Naive thymus-derived CD8-positive, alpha-beta T cell (primary cell): ENCODE measurements at places on chromosomes 2 and 18.

GRCh38 chr2:205323929-205324328 is 358.4 kb upstream of the NRP2 start:
- no peak overlapping the region for H3K27ac ChIP-seq
- peaks cover 3% of the 10 kb centered on the region for H3K27me3 ChIP-seq
- no peak overlapping the region for H3K4me3 ChIP-seq
- H3K36me3 ChIP-seq: no peaks in the 10 kb centered on the region

- H3K4me1 ChIP-seq: no peaks in the 10 kb centered on the region
- H3K27ac ChIP-seq: no peak overlapping the region
- H3K4me3 ChIP-seq: no peak overlapping the region
- H3K27me3 ChIP-seq: no peaks in the 10 kb centered on the region
These were observed 623.5 kb downstream of the DCC start for GRCh38 chr18:52963481-52963880.

DNA sequence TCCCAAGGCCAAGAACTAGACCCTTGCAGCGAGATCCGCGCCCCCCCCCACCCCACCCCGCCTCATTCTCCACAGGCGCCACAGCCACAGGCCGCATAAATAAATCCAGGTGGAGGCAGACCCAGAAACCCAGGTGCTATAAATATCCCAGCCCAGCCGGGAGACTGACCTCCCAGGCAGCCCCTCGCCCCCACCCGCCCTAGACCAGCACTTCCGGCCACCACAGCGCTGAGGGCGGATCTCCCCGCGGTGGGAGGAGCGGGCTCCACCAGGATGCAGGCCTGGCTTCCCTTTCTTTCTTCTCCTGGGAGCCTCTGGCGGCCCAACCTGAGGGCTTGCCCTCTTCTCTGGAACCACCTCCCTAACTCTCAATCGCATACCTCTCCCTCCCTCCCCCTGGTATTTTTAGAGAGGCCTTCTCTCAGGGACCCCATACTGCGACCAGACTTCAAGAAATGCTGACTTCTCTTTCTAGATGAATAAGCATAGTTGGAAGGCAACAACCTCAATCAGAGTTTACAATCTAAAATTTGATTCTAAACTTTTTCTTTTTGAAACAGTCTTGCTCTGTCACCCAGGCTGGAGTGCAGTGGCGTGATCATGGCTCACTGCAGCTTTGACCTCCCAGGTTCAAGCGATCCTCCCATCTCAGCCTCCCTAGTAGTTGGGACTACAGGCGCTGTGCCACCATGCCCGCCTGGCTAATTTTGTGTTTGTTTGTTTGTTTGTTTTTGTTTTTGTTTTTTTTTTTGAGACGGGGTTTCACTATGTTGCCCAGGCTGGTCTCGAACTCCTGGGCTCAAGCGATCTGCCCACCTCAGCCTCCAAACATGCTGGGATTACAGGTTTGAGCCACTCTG is 55.0 kb downstream of the PKDCC start:
- no peaks in the 10 kb centered on the region for H3K27me3 ChIP-seq
- peak overlapping the region; percentile 90 for H3K4me3 ChIP-seq
- no peaks in the 10 kb centered on the region for H3K36me3 ChIP-seq
- DNase-seq: peak; percentile 30

GRCh38 chr2:9390991-9391390 is 32.3 kb downstream of the ITGB1BP1 start:
- no peaks in the 10 kb centered on the region for H3K4me1 ChIP-seq
- H3K4me3 ChIP-seq: no peak overlapping the region
- no peak overlapping the region for H3K27ac ChIP-seq
- no peak for DNase-seq
